ENCODE measurements at places on chromosomes 6 and 20.

GRCh38 chr6:143177706-143178105, 117.0 kb downstream of the AIG1 start:
- DNase-seq, result no peak

GRCh38 chr6:34663831-34664255, 32.7 kb downstream of the ILRUN start:
- no peak for DNase-seq

GRCh38 chr6:46207174-46207573, 36.4 kb upstream of the ENPP5 start:
- DNase-seq, result no peak

- no peak for DNase-seq
Observed at GRCh38 chr6:31143148-31143547, 4.3 kb upstream of the PSORS1C2 start.

GRCh38 chr6:33705268-33705885, 6.1 kb downstream of the UQCC2 start:
- no peak for DNase-seq

- no peak for DNase-seq
Observed at GRCh38 chr6:144340541-144341371, 55.6 kb downstream of the UTRN start.

DNA sequence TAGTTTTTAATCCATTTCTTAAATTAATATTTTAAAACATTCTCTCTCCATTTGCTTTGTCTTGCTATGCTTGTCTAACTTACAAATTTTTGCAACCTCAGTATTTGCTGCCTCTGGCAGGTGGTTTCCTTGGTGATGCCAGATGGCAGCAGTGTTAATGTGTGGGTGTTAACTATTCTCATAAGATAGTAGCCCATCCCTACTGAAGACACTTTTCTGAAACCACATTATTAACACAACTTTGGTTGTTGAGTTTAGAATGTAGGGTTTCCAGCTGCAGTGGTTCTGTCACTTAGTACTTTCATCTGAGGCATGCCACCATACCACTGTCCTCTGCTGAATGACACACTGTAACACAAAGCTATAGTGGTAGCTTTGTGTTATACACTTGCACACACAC, 75.1 kb downstream of the MYO6 start:
- no peak for DNase-seq

GRCh38 chr6:167750956-167751358, 75.8 kb upstream of the AFDN start:
- DNase-seq, result no peak

GRCh38 chr6:169950558-169950957, 199.1 kb downstream of the ERMARD start:
- DNase-seq, result peak; percentile 30

GRCh38 chr6:15470746-15471145, 192.1 kb downstream of the DTNBP1 start:
- no peak for DNase-seq

DNA sequence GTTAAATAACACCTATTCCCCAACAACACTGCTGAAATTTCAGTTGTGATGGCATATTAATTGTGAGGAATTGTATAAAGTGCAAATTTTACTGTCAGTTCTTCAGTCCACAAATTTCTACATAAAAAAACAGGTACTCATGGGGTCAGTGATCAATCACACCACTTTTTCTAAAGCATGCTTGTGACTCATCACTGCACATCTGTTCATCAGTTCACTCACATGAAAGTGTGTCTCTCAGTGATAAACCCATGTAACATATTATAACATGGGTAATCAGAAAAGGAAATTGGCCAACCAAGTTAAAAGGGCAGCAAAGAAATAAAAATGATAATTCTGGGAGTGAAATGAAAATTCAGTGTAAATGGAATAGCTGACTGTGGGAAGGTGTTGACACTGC, 234.7 kb upstream of the FKBP1C start:
- DNase-seq, result no peak

DNA sequence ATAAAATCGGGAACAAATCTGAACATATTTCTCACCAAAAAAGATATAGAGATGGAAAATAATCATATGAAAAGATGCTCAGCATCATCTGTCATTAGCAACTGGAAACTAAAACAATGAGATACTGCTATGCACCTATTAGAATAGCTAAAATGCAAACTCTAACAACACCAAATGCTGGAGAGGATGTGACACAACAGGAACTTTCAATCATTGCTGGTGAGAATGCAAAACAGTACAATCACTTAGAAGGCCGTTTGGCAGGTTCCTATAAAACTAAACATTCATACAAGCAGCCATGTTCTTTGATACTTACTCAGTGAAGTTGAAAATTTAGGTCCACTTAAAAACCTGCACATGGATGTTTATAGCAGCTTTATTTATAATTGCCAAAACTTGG, 67.0 kb downstream of the FAM50B start:
- no peak for DNase-seq

GRCh38 chr6:45637056-45637455, 259.3 kb upstream of the SUPT3H start:
- DNase-seq, result no peak

DNA sequence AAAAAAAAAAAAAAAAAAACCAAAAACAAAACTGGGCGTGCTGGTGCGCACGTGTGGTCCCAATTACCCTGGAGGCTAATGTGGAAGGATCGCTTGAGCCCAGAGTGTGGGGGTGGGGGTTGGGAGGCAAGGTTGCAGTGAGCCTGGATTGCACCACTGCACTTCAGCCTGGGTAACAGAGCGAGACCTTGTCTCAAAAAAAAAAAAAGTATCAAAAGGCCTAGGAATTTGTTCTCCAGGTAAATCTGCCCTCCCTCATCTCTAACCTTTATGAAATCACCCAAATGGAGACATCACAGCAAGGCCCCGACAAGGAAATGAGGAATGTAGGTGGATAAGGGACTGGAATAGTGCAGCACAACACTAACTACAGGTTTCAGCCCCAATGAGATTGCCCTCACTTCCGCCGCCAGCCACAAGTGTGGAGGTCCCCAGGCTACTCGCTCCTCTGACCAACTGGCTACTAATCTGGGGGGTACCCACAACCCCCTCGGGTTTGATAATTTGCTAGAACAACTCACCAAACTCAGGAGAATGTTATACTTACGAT, 36.8 kb upstream of the DDR1 start:
- no peak for DNase-seq

DNA sequence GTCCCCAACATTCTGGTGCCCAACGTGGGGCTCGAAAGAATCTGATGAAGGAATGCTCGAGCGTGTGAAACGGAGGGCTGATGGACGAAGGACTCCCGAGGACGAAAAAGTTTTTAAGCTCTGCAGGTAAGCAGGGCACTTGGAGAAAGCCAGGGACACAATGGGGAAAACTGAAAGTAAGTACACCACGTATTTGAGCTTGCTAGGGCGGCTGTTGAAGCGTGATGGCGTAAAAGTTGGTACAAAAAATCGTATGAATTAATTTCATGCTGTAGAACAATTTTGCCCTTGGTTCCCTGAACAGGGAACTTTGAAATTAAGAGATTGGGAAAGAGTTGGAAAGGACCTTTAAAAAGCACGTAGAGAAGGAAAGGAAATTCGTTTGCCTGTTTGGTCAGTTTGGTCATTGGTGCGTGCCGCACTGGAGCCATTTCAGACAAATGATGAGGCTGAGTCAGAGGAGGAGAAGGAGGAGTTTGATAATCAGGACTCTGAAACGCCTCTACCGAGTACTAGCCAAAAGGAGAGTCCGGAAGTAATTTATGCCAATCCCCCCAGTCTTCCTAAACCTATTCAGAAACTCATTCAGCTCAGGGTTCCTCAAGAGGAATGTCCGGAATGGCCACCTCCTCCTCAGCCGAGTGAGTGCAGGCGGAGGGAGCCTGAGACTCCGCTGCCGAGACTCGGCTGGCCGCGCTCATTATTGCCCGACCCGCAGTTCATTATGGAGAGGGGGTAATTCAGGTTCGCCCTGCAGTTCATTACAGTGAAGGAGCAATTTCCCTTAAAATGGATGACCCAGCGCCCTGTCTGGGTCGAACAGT, 59.2 kb upstream of the PRSS16 start:
- DNase-seq, result no peak

DNA sequence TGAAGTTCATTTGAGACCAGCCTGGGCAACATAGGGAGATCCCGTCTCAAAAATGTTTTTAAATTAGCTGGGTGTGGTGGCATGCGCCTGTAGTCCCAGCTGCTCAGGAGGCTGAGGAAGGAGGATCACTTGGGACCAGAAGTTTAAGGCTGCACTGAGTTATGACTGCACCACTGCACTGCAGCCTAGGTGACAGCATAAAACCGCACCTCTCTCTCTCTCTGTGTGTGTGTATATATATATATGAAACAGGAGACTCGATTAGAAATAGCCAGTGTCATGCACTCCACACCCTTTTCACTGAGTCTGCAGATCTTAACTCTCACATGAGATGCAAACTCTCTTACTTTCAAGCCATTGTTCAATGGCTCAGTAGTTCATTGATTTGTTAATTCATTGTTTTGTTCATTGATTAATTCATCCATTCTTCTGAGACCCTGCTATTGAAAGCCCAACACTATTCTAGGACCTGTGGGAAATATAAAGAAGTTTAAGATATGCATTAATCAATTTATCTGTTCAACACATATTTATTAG, 52.4 kb upstream of the MRPS10 start:
- no peak for DNase-seq

- no peak for DNase-seq
Observed at GRCh38 chr20:50845566-50846215, 50.8 kb downstream of the BCAS4 start.

DNA sequence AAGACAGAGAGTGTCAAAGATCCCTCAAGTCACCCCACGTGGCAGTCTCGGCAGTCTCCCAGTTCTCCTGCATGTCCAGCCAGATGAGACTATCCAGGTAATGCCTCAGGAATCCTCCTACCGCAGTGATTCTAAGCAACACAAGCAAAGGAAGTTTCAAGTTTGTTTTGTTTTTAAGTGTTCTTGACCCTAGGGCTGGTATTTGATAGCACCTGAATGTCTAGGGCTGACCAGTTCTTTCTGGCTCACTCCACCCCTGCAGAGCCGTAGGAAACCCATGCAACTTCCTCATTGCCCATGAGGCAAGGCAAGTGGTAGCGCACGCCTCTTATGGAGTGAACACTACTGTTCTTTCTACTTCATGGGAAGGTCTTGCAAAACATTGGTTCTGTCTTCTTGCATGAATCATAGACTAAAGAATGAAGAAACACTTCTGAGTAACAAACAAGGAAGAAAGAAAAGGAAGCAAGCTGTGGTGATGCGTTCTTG, 24.8 kb upstream of the FOXQ1 start:
- DNase-seq, result no peak

- DNase-seq, result peak; percentile 64
Observed at GRCh38 chr6:42547407-42548329, 16.2 kb upstream of the UBR2 start.

- DNase-seq, result peak; percentile 12
Observed at GRCh38 chr6:16819752-16820151, 58.5 kb upstream of the ATXN1 start.

- DNase-seq, result no peak
Observed at GRCh38 chr6:6686748-6687601, 98.5 kb downstream of the LY86 start.

DNA sequence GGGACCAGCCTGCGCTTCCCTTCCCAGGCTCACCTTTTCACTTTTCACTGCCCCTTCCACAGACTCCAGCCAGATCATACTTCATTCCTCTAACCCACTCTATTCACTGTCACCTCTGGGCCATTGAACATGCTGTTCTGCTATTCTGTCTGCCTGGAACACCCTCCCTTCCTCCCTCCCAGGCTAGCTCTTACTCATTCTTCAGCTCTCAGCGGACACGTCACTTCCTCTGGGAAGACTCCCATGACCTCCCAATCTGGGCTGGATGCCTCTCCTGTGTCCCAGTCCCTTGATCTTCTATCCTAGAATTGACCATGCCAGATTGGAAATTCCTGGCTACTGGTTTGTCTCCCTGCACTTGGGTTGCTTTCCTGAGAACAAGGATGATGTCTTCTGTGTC, 5.0 kb downstream of the SLC12A5 start:
- DNase-seq, result no peak

- no peak for DNase-seq
Observed at GRCh38 chr20:2918096-2919049, 45.1 kb downstream of the PTPRA start.

DNA sequence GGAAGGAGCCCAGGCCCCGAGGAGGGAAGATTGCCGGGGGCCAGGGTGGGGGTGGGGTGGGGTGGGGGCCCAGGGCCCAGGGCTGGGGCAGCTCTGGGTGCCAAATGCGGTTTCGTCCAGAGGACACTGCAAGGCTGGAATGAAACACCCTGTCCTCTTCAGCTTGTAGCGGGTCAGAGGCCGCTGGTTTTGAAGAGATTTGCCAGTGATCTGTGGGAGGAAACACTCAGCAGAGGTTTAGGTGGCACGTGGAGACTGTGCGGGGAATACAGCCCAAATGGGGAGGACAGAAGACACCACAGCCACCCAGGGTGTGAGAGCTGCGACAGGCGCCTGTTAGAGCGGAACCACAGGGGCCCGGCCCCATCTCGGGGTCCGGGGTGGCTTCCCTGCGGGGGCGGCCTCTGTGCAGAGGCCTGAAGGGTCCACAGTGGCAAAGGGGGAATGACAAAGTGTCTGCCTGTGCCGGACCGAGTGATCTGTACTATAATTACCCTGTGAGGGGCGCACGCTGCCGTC, 29.2 kb downstream of the FRMD1 start:
- DNase-seq, result no peak

DNA sequence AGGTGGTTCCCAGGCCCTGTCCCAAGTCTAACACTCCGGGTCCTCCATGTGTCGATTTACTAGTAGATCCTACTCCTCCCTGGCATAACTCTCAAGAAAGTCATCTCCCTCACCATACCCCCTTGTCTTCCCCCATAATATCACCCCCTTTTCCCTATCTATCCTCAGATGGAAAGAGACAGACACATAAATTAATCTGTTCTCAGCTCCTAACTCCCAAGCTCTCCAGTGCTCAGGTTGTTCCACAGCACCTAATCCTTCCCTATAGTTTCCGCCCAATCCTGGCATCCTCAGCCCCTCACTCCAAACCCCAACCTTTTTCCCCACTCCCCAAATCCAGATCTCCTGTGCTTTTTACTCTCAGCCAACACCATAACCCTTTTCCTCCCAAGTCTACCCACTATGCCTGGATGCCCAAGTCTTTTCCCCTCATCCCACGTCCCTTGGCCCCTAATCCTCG, 808 bp downstream of the ILRUN start:
- DNase-seq, result no peak

DNA sequence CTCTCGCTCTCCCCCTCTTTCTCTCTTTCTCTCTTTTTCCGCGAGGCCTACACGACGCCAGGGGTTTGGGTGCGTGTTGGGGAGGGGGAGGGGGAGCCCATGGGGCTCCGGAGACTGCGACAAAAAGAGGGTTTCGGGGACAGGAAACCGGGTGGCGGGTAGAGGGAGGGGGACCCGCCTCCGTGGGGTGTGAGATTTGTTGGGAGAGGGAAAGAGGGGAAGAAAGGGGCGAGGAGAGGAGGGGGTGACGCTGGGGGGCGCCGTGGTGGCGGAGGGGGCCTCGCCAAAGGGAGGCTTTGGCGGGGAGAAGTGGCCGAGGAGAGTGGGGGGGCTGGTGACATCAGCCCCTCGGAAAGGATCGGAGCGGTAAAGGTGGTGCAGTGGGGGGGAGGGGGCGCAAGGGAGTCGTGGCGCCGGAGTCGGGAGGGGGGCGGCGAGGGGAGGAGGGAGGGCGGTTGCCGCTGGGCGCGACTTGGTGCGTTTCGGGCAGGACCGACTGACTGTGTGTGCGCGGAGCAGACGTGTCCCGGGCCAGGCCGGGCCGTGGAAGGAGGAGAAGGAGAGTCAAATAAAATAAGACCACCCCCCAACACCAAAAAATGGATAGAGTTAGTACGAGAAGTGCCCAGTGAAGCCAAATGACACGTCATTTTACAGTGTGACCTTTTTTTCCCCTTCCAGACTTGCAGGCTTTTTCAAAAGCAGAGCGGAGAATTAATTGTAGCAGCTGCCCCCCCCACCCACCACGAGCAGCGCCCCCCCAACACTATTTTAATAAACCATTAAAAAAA, 39.8 kb downstream of the GNAS start:
- DNase-seq, result peak; percentile 69
